Right cardiac atrium (tissue), 5 donors: ENCODE measurements at places on chromosomes 3 and 15. TPM values are rescaled to one million over a fixed set of nuclear protein-coding genes. Genes with fewer than 3 reads are reported as not detected.

GRCh38 chr3:20924646-20925385, 738.8 kb upstream of the SGO1 start:
- DNase-seq = no peak

DNA sequence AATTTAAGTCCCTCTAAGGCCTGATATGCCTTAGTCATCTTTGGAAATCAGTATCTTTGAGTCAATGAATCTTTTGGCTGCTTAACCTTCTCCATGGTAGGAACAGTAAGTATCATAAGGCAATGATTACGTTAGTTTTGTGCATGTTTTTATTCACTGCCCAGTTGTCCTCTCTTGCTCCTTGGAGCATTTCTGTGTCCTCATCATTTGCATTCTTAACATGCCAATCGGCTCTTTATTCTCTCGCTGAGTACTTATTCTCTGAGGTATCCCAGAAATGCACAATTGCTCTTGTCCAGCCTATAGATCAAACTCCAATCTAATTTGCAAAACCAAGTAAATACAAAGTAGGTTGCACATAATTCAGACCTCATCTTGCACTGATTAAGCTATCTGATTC, 405.0 kb upstream of the IL12A start:
- DNase-seq = no peak

The TRAT1 gene
- total RNA-seq = not detected

GRCh38 chr3:13419505-13420044, 547 bp downstream of the NUP210 start:
- peak; percentile 36 for DNase-seq

The FRMD5 gene
- 49.2 TPM for total RNA-seq

The PATL2 gene
- total RNA-seq = 6.6 TPM

The HMG20A gene
- 39.3 TPM for total RNA-seq

GRCh38 chr3:107315141-107315540, 62.1 kb upstream of the CCDC54 start:
- DNase-seq = no peak

DNA sequence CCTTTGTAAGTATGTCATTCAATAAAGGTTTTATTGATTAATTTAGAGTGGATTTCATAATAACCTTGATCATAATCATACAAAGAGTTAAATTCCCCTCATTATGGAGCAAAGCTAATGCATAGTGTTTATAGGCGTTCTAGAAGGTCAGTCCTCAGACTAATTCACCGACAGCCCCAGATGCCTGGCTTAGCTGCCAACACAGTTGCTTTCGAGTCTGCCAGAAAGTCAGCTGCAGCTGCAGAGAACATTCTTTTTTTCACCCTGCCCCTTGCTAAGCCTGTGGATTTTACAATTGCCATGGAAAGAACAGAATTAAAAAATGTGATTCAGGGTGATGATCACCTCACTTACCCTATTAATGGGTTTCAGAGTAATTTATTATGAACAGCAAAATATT, 21.2 kb downstream of the CADM2 start:
- peak; percentile 49 for DNase-seq

DNA sequence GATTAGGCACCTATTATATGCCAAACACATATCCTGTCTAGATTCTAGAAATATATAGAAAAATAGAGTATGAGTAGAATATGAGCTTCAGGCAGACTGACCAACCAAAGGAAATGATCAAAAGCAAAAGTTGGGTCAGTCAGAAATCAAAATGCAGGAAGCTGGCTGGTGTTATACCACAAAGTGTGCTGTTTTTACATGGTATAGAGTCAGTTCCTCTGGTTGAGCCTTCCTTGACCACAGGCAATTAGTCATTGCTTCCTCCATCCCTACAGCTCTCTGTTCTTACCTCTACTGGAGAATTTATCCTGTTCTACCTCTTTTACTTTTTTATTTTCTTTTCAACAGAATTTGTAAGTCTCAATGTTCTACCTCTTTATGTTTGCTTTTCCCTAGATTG, 149.8 kb downstream of the TMCO5A start:
- no peak for DNase-seq

- DNase-seq = no peak
Observed at GRCh38 chr3:50493086-50493485, 10.3 kb downstream of the CACNA2D2 start.

GRCh38 chr15:66178531-66178910, 75.0 kb downstream of the MEGF11 start:
- no peak for DNase-seq

- DNase-seq = no peak
Observed at GRCh38 chr3:122695927-122696561, 15.4 kb downstream of the PARP14 start.

GRCh38 chr15:72307026-72307425, 12.9 kb downstream of the CELF6 start:
- no peak for DNase-seq

The CTXND1 gene
- 0.29 TPM for total RNA-seq

GRCh38 chr15:41501931-41502794, 8.5 kb downstream of the ITPKA start:
- DNase-seq = peak; percentile 66

GRCh38 chr3:116339441-116340028, 105.8 kb downstream of the LSAMP start:
- DNase-seq = peak; percentile 68

DNA sequence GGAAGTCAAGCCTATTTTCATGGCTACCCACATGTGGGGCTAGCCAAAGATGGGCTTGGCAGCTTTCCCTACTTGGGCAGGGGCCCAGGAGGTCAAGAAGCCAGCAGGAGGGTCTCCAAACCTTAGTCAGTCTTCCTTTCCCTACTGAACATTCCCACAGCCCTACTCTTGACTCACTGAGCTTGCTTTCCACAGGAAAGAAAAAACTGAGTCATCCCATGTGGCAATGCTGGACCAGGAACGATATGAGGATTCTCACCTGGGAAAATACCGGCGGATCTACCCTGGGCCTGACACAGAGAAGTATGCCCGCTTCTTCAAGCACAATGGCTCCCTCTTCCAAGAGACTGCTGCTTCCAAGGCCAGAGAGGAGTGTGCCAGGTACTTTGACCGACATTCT, 3.7 kb upstream of the NGRN start:
- no peak for DNase-seq

GRCh38 chr15:51129535-51130188, 35.0 kb upstream of the TNFAIP8L3 start:
- no peak for DNase-seq

The COL7A1 gene
- total RNA-seq = 12.2 TPM

The NLGN1 gene
- total RNA-seq = 0.84 TPM

- DNase-seq = no peak
Observed at GRCh38 chr3:140391061-140391460, 286.8 kb upstream of the TRIM42 start.

DNA sequence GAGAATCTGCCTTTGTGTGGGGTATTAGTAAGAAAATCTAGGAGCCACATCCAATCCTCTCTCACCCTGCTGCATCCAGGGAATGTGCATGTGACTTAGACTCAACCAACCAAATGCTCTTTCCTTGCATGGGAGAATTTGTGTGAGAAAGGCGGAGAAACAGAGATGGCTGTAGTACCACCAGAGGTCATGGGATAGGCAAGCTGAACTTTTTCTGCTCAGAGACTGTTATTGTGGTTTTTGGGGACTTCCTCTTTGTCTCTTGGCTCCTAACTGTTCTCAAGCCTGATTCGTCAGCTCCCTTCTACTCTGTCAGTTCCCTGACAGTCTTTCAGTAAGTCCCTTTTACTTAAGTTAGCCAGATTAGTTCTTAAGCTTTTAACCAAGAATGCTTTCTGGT, 2.6 kb upstream of the ZSCAN2 start:
- no peak for DNase-seq

DNA sequence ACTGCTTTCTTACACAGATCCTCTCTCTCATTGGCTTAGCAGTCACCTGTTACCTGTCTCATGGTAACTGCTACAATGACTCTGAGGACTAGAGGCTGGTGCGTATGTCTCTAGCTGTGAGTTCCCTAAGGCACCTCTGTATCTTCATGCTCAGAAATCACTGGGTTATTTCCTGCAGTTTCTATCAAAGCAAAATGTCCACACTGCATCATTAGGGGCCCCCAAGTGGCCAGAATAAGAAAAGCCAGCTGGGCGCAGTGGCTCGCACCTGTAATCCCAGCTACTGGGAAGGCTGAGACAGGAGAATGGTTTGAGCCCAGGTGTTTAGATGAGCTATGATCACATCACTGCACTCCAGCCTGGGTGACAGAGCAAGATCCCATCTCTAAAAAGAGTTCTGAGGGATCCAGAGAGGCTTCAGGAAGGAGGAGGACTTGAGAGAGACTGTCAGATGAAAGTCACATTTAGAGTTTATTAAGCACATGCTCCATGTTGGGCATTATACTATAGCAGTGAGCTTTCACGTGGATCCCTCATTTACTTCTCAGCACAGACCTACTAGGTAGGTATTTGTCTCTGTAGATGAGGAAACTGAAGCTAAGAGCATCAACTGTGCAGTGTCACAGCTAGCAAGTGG, 2.3 kb upstream of the VPS18 start:
- DNase-seq = no peak

The ITIH1 gene
- not detected for total RNA-seq
